Muscle of arm (tissue), 14 donors: ENCODE measurements at places on chromosomes 6 and 20. TPM values are rescaled to one million over a fixed set of nuclear protein-coding genes. Genes with fewer than 3 reads are reported as not detected.

GRCh38 chr6:157107571-157107914 is 215.8 kb downstream of the TMEM242 start:
- DNase-seq: no peak

GRCh38 chr6:125014661-125014957 is 52.4 kb downstream of the RNF217 start:
- DNase-seq: no peak

GRCh38 chr20:51953731-51954340 is 151.5 kb upstream of the SALL4 start:
- DNase-seq: no peak

DNA sequence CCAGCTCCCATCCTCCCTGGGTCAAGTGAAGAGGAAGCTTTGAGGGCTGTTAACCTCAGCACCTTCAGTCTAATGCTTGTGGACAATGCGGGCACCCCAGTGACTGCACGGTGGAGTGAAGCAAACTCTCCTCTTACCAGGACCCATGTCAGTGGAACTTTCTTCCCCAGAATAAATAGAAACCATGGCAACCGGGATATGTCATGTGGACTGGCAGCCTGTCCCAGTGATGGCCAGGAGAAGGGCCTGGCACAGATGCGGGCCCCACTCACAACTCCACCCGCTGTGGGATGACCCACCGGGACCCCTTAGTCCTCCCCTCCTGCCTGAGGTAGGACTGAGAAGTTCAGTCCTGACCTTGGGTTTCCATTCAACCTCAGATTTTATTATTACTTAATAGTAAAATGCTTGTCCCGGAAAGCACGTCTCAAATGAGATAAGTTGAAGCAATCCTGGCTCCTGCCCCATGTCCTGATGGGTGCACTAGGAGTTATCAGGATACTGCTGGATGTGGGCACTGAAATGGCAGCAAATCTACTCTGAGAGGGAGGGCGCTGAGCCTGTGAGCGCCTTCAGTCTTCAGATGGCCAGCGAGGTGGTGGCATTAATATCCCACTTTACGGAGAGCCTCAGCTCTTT is 23.5 kb downstream of the TOX2 start:
- DNase-seq: no peak

GRCh38 chr6:67698534-67698933 is 936.5 kb upstream of the ADGRB3 start:
- no peak for DNase-seq

DNA sequence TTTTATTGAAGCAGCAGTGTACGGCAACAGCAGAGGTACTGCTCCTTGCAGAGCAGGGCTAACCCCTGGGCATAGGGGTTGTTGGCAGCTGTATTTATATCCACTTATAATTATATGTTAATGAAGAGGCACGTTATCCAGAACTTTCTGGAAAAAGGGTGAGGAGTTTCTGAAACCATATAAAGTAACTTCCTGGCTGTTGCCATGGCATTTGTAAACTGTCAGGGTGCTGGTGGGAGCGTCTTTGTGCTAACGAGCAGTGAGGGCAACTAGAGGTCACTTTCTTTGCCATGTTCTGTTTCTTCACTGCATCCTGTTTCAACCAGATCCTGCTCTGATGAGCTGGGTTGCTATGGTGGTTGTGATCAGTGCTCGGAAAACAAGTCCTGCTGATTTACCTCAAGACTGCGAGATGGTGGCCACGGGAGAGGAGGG is 11.1 kb upstream of the ARFGEF2 start:
- DNase-seq: no peak

- no peak for DNase-seq
These were observed 42.2 kb downstream of the ZNF292 start for GRCh38 chr6:87197547-87197946.

The RRAGD gene
- polyA plus RNA-seq: 129 TPM

The PRSS35 gene
- 41.6 TPM for polyA plus RNA-seq

The UBE2V1 gene
- polyA plus RNA-seq: 120 TPM

The ENPP5 gene
- polyA plus RNA-seq: not detected

The PDYN gene
- 0.09 TPM for polyA plus RNA-seq
